ENCODE measurements at places on chromosomes 1 and 21.

GRCh38 chr1:222182641-222183040, 365.3 kb downstream of the HHIPL2 start:
- DNase-seq: no peak

DNA sequence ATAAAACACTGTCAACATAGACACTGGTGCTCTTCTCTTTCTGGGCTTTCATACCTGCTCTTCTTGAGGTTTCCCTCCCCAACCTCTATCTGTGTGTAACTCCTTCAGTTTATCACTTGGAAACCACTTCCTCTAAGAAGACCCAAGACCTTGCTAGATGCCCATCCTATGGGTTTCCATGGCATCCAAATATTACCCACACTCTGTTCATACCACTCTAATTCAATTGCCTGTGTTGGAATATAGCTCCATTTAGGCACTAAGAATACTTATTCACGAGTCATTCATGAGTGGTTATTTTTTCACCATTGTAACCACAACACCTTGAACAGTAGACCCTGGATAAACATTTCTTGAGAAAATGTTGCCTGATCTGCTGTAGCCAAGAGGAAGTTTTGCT, 231.1 kb upstream of the SGIP1 start:
- DNase-seq: no peak

GRCh38 chr1:244854166-244854565, 10.2 kb downstream of the HNRNPU start:
- no peak for DNase-seq

GRCh38 chr1:76613886-76614285, 253.4 kb upstream of the ST6GALNAC5 start:
- no peak for DNase-seq

DNA sequence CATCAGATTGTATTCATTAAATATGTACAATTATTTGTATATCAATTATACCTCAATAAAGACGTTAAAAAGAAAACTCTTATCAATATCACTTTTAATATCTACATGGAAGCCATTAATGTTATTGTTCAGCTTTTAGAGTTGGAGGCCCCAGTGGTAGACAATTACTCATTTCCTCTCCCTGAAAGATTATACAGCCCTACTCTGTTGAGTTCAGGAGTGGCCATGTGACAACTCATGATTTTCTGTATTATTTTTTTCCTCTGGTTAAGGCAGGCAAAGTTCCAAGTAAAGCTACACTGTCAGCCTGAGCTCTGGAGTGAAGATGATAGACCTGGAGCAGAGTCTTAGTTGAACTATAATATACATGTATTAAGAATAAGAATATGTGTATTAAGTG, 247.9 kb upstream of the B3GALT2 start:
- DNase-seq: peak; percentile 5

GRCh38 chr1:183185941-183186490, at the start of gene LAMC2:
TSS of gene LAMC2 (plus strand) at chr1:183186264. CDS start at chr1:183186353, 89 bp downstream.
- DNase-seq: no peak

DNA sequence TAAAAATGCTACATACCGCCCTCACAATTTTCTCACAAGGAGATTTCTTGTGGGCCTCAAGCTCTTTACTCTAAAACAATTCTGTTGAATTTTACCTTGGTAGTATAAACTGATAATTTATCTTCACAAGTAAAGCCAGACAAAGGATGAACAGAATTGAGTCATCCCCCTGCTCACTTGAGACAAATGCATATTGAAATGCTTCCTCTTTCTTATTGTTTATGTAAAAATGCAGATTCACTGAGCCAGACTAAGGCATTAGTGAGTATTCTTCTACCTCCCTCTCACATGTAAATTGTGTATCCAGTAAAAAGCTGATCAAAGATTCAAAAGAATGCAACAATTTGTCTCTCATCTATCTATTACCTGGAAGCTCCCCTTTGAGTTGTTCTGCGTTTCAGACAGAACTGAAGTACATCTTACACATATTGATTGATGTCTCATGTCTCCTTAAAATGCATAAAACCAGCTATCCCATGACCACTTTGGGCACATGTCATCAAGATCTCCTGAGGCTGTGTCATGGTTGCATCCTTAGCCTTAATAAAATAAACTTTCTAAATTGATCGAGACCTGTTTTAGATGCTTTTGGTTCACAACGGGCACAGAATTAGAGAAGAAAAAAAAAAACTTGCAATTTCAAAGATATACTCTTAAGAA, 743.1 kb upstream of the B3GALT2 start:
- DNase-seq: no peak

DNA sequence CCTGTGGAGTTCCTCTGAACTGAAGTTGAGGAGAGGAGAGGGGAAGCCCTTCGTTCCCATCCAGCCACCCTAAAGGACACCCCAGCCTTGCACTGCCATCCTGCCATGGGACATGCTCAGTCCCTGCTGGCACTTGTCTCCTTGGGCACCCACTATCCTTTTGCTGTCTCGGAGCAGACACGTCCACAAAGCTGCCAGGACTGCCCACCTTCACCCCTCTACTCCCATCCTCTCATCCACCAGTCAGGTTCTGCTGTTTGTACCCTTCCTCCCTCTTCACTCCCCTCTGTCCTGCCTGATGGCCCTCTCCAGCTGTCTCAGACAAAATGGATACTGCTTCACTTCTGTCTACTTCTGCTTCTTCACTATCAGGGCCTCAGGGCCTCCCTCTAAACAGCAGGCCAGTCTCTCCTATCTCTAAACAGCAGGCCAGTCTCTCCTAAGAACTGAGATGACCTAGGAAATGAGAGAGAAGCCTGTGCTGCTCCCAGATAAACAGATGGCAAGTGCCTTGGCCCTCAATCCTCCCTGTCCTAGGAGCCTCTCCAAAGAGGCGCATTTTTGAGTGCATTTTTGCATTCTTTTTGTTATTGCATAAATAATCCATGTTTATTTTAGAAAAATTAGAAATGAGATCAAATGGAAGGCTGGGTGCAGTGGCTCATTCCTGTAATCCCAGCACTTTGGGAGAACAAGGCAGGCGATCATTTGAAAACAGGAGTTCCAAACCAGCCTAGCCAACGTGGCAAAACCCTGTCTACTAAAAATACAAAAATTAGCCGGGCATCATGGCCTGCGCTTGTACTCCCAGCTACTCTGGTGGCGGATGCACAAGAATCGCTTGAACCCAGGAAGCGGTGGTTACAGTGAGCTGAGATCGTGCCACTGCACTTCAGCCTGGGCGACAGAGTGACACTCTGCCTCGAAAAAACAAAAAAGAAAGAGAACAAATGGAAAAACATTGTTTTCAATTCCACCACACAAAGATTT, 4.4 kb upstream of the PYCR2 start:
- DNase-seq: no peak

DNA sequence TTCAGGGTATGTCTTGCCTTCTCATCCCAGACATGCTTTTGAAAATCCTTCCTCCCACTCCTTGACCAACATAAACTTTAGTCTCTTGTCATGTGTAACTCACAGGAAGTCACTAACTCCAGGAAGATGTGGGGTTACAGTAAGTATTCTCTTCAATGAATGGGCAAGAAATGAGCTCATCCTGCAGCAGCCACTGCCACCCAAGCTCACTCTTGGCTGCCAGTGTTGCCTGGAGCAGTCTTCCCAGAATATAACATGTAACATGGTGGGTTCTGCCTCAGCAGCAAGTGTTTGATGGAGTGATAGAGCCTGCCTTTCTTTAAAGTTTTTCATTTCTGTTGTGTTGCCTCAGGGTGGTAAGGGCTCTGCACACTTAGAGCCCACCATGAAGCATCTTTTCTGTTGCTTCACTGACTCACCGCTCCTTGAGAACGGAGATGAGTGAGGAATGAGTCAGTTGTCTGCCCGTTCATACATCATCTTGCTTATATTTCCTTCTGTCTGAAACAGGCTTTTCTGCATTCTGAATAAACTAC, 187.0 kb downstream of the TPR start:
- peak; percentile 53 for DNase-seq

DNA sequence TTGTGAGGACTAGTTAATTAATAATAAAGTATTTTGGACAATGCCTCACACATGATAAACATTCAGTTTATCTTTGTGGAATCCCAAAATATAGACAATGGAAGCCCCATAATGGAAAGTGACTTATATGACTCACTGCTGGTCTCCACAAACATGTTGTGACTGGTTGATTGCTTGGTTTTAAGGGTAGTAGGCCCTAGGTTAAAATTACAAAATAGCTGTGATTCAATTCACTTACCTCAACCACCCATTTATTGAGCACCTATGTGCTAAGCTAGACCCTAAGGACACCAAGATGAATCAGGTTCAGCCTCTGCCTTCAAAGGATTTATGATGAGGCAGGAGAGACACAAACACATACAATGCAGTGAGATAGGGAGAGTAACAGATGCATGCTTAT, 42.4 kb downstream of the KANK4 start:
- DNase-seq: no peak

- DNase-seq: no peak
Observed at GRCh38 chr1:30045304-30046090, 677.9 kb downstream of the MATN1 start.

- no peak for DNase-seq
Observed at GRCh38 chr1:19325368-19325957, 13.3 kb downstream of the SLC66A1 start.

Data from HTR-8/SVneo (cell line).